ENCODE measurements at places on chromosomes 5 and 9.

GRCh38 chr9:93053781-93054331 is 4.6 kb upstream of the SUSD3 start:
- DNase-seq, result no peak

DNA sequence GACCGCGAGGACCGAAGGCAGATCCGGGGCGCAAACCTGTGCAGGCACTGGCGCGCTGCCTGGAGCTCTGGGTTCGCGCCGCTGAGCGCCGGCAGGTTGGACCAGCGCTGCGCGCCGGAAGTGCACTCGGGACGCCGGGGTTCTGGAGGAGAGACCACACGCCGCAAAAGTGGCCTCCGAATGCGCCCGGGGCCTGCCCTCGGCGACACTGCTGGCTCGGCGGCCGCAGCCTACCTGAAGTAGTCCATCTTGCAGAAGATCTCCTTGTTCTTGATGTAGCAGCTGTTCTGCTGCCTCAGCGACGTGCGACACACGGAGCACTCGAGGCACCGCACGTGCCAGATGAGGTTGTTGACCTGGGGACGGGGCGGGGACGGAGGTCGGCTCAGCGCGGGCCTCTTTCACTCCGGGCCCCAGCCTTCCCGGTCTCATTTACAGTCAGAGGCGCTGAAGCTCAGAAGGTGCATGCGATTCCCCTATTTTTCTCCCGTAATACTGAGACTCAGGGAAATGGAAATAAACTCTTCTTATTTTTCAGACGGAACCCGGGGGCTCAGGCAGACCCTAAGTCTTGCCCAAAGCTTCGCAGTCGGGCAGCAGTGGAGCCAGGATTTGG is 2.5 kb downstream of the LHX6 start:
- DNase-seq, result no peak

DNA sequence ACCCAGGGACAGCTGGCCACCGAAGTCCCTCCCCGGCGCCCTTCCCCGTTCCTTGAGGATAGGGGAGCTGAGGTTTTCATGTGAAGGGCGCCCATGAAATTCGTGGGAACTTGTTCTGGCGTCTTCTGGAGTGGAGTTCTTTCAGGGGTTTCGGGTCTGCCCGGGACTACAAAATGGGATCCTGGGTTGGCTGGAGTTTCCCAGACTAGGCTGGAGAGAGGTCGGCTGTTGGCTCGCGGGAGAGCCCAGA is 3.6 kb upstream of the RGMB start:
- peak; percentile 66 for DNase-seq

DNA sequence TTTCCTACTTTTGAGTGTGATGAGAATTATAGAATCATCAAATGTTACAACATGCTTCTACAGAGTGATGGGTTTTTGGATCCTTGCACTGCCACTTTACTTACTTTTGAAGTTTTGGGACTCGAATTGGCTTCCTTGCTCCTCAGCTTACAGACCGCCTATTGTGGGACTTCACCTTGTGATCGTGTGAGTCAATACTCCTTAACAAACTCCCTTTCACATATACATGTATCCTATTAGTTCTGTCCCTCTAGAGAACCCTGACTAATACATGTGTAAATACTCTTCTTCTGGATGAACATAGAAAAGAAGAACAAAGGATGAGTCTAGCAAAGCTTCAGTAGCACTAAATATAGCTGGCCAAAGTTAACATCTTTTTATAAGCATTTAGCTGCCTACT is 98.7 kb upstream of the PDE4D start:
- no peak for DNase-seq

- DNase-seq, result no peak
Measured at GRCh38 chr9:113511047-113511521, 47.6 kb downstream of the RGS3 start.

- DNase-seq, result no peak
Measured at GRCh38 chr9:89000371-89000781, 9.1 kb downstream of the S1PR3 start.

GRCh38 chr5:10153808-10154537 is 95.7 kb downstream of the ATPSCKMT start:
- DNase-seq, result no peak

DNA sequence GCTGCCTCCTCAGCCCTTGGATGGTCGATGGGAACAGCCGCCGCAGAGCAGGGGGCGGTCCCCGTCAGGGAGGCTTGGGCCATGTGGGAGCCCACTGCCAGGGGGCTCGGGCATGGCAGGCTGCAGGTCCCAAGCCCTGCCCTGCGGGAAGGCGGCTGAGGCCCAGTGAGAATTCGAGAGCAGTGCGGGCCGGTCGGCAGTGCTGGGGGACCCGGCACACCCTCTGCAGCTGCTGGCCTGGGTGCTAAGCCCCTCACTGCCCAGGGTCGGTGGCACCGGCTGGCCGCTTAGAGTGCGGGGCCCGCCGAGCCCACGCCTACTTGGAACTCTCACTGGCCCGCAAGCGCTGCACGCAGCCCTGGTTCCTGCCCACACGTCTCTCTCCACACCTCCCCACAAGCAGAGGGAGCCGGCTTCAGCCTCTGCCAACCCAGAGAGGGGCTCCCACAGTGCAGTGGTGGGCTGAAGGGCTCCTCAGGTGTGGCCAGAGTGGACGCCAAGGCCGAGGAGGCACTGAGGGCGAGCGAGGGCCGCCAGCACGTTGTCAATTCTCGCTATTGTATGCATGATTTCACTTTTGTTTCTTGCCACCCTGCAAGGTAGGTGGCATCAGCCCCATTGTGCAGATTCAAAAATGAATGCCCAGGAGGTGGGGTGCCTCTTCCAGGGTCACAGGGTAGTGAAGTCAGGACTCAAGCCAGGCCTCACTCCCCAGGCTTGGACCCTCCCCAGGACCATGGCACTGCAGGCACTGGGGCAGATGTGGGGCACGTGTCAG is 48.6 kb downstream of the COL15A1 start:
- no peak for DNase-seq

DNA sequence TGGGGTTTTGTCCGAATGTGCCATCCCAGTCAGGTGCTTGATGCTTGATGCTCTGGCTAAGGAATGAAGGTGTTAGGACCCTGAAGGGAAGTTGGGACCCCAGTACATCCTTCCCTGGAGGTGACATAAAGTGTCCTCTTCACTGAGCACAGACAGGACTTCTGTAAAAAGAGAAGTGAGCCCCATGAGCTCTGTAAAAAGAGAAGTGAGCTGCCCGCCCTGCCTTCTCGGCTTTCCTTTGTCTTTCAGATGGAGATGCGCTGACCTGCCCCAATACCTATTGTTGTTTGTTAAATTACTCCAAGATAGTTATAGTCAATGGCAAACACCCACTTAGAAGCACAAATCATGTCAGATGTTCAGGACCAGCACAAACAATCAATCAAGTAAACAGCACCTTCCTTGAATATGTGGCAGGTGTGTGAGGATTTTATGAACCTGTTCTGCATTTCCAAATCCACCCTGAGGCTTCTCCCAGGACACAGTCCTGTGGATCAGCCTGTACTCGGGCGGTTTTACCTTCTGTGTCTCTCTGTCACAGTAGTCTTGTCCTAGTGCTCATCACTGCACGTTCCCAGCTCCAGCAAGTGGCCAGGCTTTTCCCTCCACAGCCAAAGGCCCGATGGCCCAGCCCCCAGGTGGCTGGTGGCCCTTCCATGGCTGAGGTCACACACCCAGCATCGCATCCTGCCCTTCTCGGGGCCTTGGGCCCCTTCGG is 191.4 kb downstream of the MTRR start:
- no peak for DNase-seq
